Activated naive CD8-positive, alpha-beta T cell treated with anti-CD3 and anti-CD28 coated beads, Interleukin-2, amount 10 ng/mL, durations not matched to agents 7 days and 5 days (primary cell): ENCODE measurements at places on chromosomes 3 and 15. TPM values are rescaled to one million over a fixed set of nuclear protein-coding genes. Genes with fewer than 3 reads are reported as not detected.

GRCh38 chr15:90345857-90346256 is 6.2 kb upstream of the ZNF774 start:
- no peak for DNase-seq

The TRAT1 gene
- 54.5 TPM for total RNA-seq

GRCh38 chr3:25854214-25854613 is 64.3 kb downstream of the OXSM start:
- no peak for DNase-seq

The UROC1 gene
- total RNA-seq, result not detected

- DNase-seq, result peak; percentile 14
Observed at GRCh38 chr15:66884661-66885237, 180.7 kb upstream of the SMAD3 start.

DNA sequence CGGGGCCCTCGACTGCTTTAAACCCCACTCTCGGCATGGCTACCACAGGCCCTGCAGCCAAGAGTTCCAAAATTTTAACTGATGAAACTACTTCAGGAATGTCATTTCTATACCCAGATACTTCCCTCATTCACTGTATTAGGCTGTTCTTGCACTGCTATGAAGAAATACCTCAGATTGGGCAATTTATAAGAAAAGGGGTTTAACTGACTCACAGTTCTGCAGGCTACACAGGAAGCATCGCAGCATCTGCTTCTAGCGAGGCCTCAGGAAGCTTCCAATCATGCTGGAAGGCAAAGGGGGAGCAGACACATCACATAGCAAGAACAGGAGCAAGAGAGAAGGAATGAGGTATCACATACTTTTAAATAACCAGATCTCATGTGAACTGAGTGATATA is 21.6 kb upstream of the ALCAM start:
- DNase-seq, result no peak

DNA sequence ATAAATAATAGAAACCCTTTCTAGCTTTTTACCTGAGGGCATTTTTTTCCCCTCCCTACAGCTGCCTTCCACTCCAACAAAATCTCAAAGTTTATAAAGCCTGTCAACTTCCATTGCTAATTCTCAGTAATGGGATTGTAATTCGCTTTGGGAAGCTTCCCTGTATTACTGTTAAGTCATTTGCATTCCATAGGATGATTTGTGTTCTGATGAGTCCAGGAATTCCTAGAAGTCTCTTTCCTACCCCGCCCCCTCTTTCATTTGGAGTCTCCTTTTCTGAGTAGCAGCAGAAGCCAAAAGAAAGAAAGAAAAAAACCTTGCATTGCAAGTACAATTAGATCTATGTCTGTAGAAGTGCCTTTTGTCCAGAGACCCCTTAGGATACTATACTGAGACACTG is 1033.3 kb downstream of the IGSF11 start:
- no peak for DNase-seq

DNA sequence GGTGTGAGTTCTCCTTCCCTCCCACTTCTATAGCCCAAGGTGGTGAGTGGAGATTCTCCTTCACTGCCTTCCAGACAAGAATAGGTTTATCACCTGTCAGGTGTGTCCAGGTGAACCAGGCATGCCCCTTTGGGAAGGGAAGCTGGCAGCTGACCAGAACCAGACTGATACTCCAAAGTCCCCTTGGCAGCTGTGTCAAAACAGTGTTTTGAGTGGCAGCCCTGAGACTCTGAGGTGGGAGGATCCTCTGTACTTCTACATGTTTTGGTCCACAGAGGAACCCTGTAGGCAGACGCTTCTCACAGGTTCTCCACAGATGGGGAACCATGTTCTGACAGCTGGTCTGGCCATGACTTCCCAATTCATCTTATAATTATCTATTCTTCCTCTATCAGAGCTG is 30.1 kb downstream of the ISL2 start:
- DNase-seq, result no peak

DNA sequence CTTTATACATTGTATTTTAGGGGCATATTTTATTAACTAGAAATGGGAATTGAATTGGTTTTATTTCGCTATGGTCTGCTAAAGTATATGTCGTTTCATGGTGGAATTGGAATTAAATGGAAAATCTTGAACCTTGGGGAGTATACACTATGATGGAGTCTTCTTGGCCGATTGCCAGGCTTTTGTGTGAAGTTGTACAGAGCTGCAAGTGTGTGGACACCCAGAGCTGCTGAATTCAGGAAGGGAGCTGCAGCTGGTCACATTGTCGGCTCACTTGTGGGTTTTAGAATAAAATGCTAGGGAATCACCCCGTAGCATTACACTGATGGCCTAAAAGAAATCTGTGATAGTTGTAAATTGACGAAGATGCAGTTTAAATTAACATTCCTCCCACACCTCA is 35.1 kb downstream of the USP3 start:
- no peak for DNase-seq

The CFAP91 gene
- total RNA-seq, result 0.94 TPM

The EEF1AKMT4 gene
- total RNA-seq, result 2.5 TPM

DNA sequence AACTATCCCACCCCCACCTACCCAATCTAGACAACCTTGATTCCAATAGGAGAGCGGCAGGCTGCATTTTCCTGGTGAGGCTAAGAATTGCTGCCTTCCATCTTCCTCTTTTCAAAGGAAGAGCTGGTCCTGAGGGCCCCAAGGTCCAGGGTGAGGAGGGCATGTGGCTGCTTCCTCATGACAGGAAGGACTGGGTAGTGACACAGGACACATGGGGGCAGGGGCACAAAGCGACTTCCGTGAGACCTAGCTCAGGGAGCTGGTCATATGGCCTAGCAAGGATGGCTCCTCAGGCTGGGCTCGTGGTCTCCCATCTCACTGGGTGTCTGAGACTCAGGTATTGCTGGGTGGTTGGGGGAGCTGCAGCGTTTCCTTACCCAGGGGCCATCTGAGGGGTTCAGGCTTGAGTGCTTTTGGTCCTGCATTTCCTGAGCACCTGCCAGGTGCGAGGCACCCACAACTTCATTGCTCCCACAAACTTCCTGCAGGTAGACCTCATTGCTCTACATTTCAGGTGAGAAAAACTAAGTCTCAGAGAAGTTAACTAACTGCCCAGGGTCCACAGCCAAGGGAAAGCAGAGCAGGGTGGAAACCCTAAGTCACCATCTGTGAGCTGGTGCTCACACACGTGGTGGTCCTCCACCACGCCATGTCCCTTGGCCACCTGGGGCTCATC is 160.0 kb upstream of the TLE3 start:
- DNase-seq, result no peak

The SLC27A2 gene
- total RNA-seq, result 9.6 TPM

DNA sequence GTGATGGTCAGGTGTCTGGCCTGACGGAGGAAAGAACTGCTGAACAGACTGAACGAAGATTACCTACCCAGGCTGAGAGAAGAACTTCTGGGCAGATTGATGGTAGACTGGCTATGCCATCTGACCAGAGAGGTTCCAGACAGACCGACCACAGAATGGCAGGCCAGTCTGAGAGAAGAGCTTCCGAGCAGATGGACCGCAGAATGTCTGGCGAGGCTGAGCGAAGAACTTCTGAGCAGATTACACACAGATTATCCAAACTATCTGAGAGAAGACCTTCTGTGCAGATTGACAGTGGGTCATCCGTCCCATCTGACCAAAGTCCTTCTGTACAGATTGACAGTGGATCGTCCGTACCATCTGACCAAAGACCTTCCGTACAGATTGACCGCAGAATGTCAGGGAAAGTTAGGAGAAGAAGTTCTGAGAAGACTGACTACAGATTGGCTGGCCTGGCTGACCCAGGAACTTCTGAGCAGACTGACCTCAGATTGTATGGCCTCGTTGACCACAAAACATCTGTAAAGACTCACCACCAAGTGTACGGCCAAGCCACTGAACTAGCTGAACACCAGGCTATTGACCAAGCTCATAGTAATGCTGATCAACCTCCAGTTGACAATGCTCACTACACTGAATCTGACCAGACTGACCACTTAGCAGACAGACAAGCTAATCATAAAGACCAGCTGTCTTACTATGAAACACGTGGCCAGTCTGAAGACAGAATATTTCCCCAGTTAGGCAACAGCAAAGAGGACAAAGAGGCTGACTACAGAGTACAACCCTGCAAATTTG is 812 bp downstream of the TEX55 start:
- DNase-seq, result no peak

GRCh38 chr3:102255736-102256135 is 179.1 kb upstream of the ZPLD1 start:
- DNase-seq, result no peak

GRCh38 chr15:70792171-70792573 is 28.8 kb upstream of the UACA start:
- DNase-seq, result no peak

GRCh38 chr3:53269888-53270880 is 14.4 kb upstream of the TKT start:
- no peak for DNase-seq

DNA sequence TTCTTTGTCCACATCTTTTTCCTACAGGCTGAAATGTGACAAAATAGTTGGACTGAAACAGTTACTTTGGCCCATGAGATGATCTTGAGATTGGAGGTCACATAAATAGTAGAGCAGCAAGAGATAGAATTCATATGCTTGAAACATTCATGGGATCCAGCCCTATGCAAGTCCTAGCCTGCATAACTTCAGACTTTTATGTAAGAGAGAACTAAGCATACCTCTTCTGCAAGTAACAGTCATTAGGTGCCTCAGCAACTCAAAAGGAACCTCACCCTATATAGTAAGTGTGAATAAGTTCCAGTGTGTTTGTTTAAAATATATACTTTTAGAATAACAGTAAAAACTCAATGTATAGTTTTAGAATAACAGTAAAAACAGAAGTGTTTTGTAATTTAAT is 138.0 kb upstream of the P2RY1 start:
- no peak for DNase-seq

- no peak for DNase-seq
Observed at GRCh38 chr3:61507946-61508345, 53.4 kb upstream of the PTPRG start.

The NEDD4 gene
- 6.6 TPM for total RNA-seq

DNA sequence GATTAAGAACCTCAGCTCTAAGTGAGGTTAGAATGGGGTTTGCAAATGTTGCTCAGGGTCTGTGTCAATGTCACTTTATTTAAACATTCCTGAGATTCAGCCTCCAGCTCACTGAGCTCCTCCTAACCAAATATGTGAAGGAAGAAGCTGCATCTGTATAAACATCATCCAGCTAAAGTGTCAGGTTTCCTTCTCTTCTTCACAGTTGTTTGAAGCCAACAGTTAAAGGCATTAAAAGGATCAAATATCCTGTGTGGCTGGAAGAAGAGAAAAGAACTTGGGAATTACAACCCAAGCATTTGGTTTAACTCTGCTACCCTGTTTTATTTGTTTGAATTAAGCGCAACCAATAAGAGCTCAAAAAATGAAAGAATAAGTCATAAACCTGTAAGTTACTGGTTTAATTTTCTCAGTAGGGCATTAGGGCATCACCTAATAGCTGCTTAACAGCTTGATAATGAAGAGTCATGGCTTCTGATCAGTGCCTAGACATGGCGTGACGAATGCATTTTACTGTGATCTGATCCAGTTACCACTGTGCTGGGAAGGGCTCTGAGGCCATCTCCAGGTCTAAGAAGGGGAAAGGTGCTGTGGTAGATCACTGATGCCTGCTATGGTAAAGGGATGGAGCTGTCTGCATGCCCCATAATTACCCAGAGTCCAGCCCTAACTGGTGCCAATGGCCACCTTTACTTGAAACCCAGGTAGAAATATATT is 165.7 kb upstream of the TSC22D2 start:
- DNase-seq, result no peak

GRCh38 chr15:80424381-80424780 is 20.2 kb downstream of the ARNT2 start:
- no peak for DNase-seq

DNA sequence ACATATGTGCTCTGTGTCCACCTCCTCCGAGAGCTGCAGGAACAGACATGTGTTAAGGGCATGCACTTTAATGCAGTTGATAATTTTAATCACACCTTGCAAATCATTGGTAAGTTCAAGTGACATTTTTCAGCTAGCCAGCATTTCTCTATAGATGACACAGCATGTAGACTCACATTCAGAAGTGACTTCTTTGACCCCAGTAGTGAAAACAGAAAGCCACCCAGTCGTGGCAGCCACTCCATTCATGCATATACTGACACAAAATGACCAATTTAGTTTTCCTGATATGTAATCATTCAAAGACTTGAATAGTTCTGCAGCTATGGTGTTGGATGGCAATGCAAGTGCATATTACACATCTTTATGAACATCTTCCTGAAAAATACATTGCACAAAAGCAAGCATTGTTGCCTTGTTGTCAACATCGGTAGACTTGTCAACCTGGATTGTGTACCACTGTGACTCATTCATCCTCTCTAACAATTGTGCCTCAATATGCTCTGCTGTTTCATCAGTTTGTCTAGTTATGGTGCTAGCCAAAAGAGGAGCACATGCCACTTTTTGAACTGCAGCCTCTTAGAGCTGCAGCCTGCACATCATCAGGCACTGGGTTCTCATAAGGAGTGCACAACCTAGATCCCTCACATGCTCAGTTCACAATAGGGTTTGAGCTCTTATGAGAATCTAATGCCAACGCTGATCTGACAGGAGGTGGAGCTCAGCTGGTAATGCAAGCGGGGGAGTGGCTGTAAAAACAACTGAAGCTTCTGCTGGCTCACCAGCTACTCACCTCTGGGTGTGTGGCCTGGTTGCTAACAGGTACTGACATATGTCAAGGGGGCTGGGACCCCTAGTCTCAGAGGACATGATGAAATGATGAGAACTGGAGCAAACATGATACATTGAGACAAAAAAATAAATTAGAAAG is 622.0 kb downstream of the PYDC2 start:
- no peak for DNase-seq

GRCh38 chr15:83443076-83443847 is 3.9 kb upstream of the SH3GL3 start:
- no peak for DNase-seq

GRCh38 chr3:7581831-7582230 is 720.9 kb downstream of the GRM7 start:
- DNase-seq, result no peak

- no peak for DNase-seq
Observed at GRCh38 chr3:177427540-177427939, 230.3 kb upstream of the TBL1XR1 start.

The MEX3B gene
- total RNA-seq, result 0.75 TPM

DNA sequence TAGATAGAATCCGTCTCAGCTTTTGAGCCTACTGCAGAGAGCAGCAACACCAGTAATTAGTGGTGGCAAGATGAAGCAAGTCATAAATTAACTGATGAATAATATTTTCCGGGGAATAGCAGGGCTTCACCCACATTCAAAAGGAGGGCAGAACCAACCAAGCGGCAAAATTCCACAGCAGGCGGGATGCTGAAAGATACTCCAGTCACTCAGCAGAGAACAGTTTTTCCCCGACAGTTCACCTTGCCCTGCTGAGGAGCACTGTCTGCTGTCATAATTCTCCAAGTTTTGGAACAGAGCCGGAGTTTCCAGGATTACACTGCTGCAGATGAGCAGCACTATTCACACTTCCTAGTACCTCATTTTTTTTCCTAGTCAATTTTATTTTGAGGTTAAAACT is 274.7 kb downstream of the CD47 start:
- no peak for DNase-seq

DNA sequence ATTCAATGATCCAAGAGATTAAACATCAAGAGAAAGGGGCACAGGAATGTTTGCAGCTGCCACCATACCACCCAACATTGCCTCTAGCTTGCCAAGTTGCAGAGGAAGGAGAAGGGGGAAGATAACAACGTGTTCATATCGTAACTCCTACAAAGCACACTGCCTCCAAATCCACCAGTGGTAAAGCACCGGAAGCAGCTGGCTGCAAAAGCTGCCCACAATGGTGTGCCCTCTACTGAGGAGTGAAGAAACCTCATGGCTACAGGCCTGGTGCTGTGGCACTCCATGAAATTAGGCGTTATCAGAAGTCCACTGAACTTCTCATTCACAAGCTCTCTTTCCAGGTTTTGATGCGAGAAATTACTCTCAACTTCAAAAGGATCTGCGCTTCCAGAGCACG is 263.9 kb upstream of the STT3B start:
- no peak for DNase-seq
